ENCODE measurements at places on chromosomes 2 and 18. TPM values are rescaled to one million over a fixed set of nuclear protein-coding genes. Genes with fewer than 3 reads are reported as not detected.

DNA sequence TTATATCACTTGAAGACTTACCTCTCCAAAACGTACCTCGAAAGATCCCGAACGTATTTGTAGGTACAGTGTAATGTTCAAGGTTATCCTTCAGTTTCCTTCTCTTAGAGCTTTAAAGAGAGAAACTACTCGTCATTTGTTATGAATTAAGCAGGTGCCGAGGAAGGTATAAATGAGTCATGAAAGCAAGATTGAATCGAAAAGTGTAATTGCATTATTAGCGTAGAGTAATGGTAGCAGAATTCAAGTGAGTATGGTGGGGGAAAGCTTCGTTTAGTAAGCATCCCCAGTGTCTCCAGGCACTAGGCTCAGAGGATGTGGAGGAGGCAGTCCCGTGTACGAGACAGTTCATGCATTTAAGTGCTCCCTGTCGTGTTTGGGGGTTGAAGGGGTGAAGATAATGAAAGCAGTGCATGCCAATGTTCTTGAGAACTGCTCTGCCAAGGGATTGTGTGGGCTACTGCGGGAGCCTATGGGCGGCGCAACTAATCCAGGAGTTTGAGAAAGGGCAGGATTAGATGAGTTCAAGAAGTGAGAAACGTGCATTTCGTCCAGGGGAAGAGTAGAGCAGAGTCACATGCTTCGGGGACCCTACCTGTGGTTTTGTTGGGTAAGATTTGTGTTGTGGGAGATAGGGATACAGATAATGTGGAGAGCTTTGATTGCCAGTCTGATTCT is 858 bp downstream of the POLR1B start:
- peak; percentile 29 for DNase-seq

DNA sequence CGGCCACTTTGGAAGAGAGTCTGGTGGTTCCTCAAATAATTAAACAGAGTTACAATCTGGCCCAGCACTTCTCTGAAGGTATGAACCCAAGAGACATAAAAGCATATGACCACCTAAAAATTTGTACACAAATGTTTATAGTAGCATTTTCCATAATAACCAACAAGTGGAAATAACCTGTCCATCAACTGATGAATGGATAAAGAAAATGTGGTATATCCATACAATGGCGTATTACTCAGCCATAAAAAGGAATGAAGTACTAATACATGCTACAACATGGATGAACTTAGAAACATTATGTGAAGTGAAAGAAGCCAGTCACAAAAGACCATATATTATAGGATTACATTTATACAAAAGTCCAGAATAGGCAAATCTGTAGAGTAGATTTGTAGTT is 76.0 kb upstream of the RGPD5 start:
- DNase-seq = no peak

KYNU gene
- total RNA-seq = 2.8 TPM

DNA sequence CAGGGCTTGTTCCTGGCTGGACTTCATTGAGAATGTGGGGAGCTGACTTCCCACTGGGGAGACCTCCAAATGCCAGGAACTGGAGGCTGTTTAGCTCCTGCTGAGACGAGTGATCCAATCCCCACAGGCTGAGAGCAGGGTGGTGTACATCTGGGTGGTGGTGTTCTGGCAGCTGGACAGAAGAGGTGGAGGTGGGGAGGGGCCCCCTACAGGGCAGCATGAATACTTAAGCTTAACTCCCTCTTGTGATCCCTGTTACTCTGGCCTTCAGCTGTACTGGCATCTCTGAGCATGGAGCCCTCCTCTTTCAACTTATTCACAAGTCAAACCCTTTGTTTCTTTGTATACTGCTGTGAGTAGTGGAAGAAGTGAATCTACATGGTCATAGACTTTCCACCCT is 167.8 kb upstream of the LYPD1 start:
- no peak for DNase-seq

COLEC12 gene
- 1.9 TPM for total RNA-seq

DNA sequence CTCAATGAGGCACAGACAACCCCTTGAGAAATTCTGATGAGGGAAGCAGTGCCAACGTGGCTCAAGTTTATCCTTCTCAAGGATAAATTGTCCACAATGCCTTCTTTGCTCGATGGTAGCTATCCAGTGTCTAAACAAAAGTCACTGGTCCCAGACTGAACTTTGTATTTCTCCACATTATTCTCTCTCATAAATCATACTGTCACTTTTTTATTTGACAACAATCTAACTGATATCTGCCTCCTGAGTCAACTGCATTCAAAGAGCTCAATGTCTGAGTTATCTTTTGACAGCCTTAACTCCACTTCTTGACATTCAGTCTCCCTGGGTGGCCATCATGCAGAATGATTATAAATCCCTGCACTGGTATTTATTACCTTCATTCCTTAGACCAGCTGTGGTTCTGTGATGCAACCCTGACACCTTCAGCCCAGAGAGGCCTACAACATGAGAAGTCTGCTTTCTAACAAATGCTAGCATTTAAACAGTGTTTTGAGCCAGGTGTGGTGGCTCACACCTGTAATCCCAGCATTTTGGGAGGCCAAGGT is 38.2 kb downstream of the IMMT start:
- no peak for DNase-seq

PROKR1 gene
- total RNA-seq = 0.07 TPM

DNA sequence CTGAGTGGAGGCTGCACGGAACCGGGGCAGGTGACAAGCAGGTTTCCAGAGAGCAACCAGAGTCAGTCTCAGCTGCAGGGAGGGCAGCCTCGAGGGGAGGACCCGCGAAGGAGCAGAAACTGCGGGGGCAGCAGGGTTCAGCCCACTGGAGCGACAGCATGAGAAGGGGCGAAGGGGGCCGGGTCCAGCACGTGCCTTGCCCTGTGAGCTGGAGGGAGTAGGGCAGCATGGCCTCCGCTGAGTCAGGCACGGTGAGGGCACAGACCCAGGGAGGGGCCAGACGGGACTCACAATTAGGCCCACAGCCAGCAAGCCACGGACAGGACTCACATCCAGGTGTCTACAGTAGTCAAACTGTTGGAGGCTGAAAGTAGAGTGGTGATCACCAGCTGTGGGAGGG is 22.7 kb upstream of the ATP9B start:
- DNase-seq = no peak

DNA sequence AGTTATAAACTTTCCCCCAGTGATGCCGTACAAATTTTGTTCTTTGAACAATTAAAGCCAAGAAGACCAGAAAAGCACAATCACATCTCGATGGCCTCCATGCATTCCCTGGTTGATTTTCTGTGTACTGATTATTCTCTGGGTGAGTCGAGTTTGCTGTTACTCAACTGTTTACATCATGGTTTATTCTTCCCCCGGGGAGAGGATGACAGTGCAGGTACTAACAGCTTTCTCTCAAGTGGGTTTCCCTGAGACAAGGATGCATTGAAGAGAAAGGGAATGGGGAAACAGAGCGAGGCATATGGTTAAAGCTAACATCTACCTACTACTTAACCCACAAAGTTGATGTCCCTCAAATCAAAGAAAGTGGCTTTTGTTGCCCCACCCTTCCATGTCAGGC is 410.8 kb upstream of the FANCL start:
- DNase-seq = no peak

- no peak for DNase-seq
Observed at GRCh38 chr18:70554854-70555445, 266.1 kb downstream of the SOCS6 start.

DNA sequence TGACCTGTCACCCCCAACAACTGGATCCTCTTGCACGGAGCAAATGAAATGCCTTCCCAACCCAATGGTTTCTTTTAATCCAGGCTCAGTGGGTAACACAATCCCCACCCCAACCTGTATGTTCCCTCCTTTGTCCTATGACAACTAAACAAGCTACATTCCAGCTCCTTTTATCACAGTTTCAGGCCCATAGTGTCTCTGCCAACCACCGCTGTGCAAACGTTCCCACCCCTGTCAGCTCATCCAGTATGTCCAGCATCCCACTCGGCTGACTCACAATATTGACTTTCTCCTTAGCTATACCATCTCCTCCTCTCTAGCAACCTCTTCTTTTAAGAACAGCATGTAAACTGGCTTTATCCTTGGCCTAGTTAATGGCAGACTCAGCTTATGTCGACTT is 117.9 kb upstream of the PPP1CB start:
- no peak for DNase-seq
